Bronchus fibroblast of lung (primary cell): ENCODE measurements at places on chromosomes 3 and 15. TPM values are rescaled to one million over a fixed set of nuclear protein-coding genes. Genes with fewer than 3 reads are reported as not detected.

The SELENOT gene
- total RNA-seq = 73.9 and 81.2 TPM in 2 replicates

The RBP2 gene
- not detected in 2 replicates for total RNA-seq

The CCDC54 gene
- total RNA-seq = not detected in 2 replicates

The TNNC1 gene
- 0.74 TPM in 1 of 2 replicates, not detected in the other for total RNA-seq

The SLCO2A1 gene
- 2.7 and 3.0 TPM in 2 replicates for total RNA-seq

The MAP4 gene
- 141 and 146 TPM in 2 replicates for total RNA-seq

The PTX3 gene
- 276 and 277 TPM in 2 replicates for total RNA-seq

The TUSC7 gene
- not detected in 2 replicates for total RNA-seq

The ACTL6A gene
- 74.3 and 151 TPM in 2 replicates for total RNA-seq

The SLC9C1 gene
- under 0.01 TPM in 1 of 2 replicates, not detected in the other for total RNA-seq

The SPESP1 gene
- total RNA-seq = 3.7 and 4.2 TPM in 2 replicates

The TEX264 gene
- total RNA-seq = 57.2 and 63.2 TPM in 2 replicates

The IRAK2 gene
- 3.0 and 3.5 TPM in 2 replicates for total RNA-seq

The HIGD2B gene
- not detected in 2 replicates for total RNA-seq

The CIDEC gene
- 0.15 and 0.17 TPM in 2 replicates for total RNA-seq

The TNFAIP8L3 gene
- 2.1 and 3.2 TPM in 2 replicates for total RNA-seq

The LRRC34 gene
- 4.6 and 7.1 TPM in 2 replicates for total RNA-seq

The CORO2B gene
- 14.0 and 14.3 TPM in 2 replicates for total RNA-seq

The GNAT1 gene
- total RNA-seq = not detected in 2 replicates

The NBEAL2 gene
- total RNA-seq = 6.4 TPM in 2 replicates
